ENCODE measurements at places on chromosomes 3 and 15.

- DNase-seq = no peak
These were observed 21.4 kb upstream of the CCR9 start for GRCh38 chr3:45864760-45865519.

DNA sequence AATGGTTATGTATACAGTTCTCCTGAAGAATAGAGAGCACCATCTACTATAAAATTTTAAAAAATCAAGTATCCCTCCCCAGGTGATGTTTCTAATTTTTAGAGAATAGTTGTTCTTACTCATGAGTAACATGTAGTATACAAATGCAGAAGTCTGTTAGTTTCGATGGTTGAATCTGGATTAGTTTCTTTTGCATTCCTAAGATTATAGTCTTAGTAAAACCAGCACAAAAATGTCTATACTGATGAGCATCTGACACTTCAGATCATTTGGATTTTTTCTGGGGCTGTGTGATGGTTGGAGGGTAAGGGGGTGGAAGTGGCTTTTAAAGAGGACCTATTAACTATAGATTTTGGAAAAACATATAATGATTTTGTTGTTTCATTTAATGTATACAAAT is 167.3 kb upstream of the SGO1 start:
- no peak for DNase-seq

DNA sequence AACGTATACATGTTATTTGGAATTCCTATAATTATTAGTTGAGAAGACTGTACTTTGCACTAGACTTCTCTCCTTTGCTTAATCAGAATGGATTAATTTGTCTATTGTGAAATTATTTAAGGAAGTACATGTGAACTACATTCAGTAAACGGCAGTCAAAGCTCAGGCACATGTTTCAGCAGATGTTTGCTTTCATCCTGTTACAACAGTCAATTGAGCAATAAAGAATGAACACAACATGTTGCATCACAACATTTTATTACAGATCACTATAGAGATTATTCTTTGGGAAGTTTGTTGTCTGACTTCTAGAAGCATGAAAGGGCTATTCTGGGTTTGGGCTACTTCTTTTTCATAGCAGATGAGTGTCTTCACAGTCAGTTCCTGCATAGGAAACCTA is 39.2 kb downstream of the RAB27A start:
- DNase-seq = no peak

DNA sequence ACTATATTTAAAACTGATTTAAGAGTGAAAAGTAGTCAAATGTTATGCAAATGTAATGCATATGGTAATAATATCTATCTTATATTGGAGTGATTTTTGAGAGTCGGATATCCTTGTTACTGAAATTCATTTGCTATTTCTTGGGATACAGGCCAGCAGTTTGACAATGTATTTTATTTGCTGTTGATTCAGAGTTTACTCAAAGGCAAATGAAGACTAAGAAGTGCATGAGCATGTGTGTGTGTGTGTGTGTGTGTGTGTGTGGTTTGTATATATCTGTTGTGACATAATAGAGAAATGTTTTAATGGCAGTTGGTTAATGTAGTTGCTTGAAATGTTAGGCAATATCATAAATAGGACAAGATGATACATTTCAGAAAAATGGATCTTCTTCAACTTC is 39.0 kb downstream of the UNC13C start:
- DNase-seq = no peak

DNA sequence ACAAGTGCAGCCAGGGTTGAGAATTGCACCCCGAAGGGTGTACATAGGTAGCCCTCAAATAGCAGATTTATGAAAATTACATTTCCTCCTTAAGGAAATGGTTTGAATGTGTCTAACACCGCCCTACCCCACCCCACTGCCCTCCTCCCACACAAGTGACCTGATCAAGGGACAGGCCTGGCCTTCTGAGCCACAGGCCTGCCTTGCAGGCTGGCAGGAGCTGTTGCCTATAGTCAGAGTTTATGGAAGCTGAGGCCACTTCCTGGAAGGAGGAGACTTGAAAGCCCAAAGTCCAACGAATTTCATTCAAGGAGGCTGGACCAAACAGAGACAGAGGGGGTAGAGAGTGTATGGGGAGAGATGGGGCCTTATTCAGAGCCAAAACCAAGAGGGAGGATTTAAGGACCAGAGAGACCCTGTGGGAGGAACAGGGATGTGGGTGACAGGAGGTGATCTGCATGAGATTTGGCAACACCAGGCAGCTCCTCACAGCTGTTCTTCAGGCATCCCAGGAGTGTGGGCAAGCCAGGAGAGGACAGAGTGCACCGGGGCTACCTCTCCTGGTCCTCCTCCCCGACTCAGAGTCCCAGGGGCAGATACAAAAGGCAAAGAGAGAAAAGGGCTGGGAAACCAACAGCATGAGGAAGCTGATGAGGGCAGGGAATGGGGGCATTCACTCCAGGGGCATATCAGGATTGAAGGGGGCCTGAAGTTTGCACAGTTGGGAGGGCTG is 100.4 kb upstream of the HES1 start:
- DNase-seq = no peak
